ENCODE measurements at places on chromosomes 6 and 20. TPM values are rescaled to one million over a fixed set of nuclear protein-coding genes. Genes with fewer than 3 reads are reported as not detected.

GRCh38 chr6:138465007-138465645 lies 34.2 kb downstream of the NHSL1 start:
- H3K4me1 ChIP-seq, result no peaks in the 10 kb centered on the region
- H3K27ac ChIP-seq, result no peak overlapping the region
- no peak for DNase-seq
- no peaks in the 10 kb centered on the region for H3K36me3 ChIP-seq
- H3K4me3 ChIP-seq, result no peak overlapping the region
- H3K27me3 ChIP-seq, result no peaks in the 10 kb centered on the region

The CLPSL2 gene
- not detected for total RNA-seq

DNA sequence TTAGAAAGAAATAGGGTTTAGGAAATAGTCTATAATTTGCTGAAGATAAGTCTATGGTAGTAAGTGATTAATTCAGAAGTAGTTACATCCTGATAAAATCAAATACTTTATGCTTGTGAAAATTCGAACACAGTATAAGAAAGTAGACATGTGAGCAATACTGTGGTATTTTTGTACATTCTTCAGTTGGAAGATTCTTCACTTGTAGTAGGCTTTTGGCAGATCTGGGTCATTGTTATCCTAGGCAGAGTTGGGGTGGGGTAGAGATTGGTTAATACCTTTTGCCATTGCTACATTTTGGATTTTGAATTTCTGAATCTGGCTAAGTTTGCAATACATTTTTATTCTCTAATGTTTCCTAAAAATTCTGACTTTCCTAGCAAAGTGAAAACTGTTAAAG lies 197.5 kb downstream of the BCKDHB start:
- H3K4me1 ChIP-seq, result no peaks in the 10 kb centered on the region
- no peak for DNase-seq
- H3K27ac ChIP-seq, result no peak overlapping the region
- H3K36me3 ChIP-seq, result no peaks in the 10 kb centered on the region

DNA sequence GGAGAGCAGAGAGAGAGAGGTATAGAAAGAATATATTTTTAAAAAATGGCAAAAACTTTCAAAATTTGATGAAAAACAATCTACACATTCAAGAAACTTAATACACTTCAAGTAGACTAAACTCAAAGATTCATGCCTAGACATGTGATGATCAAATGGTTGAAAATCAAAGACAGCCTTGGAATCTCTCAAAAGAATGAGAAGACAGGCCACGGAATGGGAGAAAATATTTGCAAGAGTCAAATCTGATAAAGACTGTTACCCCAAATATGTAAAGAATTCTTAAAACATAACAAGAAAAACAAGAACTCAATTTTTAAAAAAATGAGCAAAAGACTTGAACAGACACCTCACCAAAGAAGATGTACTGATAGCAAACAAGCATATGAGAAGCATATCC lies 49.7 kb downstream of the THEMIS start:
- H3K27ac ChIP-seq, result no peak overlapping the region
- no peak overlapping the region for H3K4me3 ChIP-seq
- no peaks in the 10 kb centered on the region for H3K36me3 ChIP-seq
- DNase-seq, result no peak

The RNASET2 gene
- 121 TPM for total RNA-seq

Measured in transverse colon (tissue), 4 donors.